ENCODE measurements at places on chromosomes 2 and 18.

GRCh38 chr2:189585226-189585756 is 4.7 kb upstream of the SLC40A1 start:
- DNase-seq, result no peak

GRCh38 chr18:51355841-51356240 is 158.4 kb upstream of the MEX3C start:
- DNase-seq, result no peak

DNA sequence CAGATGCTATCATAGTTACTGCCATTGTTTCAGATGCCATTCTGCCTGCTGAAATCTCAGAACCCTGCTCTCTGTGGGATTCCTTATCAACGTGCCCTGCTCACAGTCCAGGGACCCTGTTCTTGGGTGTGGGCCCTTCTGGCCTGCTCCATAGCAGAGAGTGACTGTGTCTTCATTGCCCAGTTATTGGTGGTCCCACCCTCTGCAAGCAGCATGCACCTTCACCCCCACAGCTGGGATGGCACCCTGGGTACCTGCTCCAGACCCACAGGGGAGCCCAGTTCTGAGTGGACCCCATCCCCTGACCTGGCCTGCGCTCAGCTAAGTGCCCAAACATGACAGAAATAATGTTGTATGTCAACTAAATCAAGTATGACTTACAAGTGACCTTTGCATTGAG is 36.6 kb downstream of the SMIM21 start:
- no peak for DNase-seq

DNA sequence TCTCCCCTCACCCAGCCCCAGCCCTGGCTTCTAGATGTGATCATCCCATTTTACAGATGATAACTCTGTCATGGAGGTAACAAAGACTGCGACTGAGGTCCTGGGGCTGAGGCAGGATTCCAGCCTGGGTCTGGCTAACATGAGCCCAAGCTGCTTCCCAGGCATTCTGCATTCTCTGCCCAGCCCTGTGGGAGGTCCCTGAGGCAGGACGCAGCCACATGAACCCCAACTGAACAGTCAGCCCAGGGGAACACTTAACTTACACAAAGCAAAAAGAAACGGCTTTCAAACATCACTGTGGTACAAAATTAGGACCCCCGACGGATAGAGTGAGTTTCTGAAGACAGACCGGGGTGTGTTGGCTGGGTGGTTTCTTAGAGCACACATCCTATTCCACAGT is 135.3 kb downstream of the ACKR3 start:
- DNase-seq, result no peak

- no peak for DNase-seq
Observed at GRCh38 chr18:7618891-7619442, 51.9 kb downstream of the PTPRM start.

GRCh38 chr2:100755441-100755840 is 64.5 kb upstream of the NPAS2 start:
- no peak for DNase-seq

GRCh38 chr2:158717366-158718195 is 77.5 kb upstream of the DAPL1 start:
- no peak for DNase-seq

DNA sequence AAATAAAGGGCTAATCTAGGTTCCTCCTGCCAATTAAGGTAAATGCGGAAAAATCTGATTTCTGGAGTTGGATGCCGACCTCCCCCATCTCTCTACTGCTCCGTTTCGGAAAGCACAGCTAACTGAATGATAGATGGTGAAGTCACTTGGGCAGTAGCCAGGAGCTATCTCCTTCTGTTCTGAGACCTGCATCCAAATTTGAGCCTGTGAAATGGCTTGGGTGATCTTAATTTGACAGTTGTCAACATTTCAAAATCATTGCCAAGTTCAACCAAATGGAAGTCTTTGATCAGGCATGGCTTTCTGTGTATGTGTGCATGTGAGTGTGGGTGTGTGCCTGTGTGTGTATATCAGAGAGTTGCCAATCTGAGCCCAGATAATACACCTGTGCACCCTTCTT is 217.2 kb downstream of the ZNF516 start:
- no peak for DNase-seq

DNA sequence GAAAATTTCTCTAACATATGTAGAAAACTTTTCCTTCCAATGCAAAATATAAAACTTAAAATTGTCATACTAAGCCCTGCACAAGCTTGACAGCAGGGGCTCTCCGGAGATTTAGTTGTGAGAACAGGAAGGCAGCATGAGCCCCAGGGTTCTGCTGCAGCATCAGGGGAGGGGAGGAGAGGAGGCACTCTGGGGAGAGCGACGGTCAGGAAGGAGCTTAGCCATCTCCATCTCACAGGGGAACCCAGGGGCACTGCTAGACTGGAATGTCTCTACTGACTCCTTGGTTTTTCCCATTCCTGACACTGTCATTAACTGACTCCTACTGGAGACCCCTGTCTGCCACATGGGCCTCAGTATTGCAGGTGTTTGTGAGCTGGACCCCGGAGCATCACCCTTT is 123.6 kb downstream of the GPR39 start:
- DNase-seq, result no peak

DNA sequence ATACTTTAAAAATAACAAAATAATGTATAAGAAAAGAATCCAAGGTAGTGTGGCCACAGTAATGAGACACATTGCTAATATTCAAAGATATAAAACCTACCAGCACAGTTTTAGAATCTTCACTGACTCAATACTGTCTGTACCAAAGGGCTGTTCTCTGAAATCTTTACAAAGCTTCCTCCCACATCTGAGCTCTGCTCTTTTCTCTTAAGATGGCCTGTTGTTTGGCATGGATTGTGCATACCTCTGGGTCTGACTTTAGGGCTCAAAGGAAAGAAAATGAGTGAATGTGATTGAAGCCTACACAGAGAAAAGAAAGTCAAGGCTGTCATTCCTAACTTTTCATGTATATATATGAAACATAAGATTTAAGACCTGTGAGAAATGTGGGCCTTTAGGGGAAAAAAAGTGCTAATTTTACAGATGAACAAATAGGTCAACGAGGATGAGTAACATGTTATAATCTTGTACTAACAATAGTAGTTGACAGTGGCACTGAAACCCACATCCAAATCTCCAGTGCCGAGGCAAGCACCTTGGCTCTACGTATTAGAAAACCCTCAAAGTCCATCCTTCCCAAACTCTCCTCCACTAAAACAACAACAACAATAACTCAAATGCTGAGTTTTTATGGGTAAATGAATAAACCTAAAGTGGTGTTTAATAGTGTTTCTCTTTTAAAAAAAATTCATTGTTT is 114.2 kb downstream of the ZNF521 start:
- no peak for DNase-seq

DNA sequence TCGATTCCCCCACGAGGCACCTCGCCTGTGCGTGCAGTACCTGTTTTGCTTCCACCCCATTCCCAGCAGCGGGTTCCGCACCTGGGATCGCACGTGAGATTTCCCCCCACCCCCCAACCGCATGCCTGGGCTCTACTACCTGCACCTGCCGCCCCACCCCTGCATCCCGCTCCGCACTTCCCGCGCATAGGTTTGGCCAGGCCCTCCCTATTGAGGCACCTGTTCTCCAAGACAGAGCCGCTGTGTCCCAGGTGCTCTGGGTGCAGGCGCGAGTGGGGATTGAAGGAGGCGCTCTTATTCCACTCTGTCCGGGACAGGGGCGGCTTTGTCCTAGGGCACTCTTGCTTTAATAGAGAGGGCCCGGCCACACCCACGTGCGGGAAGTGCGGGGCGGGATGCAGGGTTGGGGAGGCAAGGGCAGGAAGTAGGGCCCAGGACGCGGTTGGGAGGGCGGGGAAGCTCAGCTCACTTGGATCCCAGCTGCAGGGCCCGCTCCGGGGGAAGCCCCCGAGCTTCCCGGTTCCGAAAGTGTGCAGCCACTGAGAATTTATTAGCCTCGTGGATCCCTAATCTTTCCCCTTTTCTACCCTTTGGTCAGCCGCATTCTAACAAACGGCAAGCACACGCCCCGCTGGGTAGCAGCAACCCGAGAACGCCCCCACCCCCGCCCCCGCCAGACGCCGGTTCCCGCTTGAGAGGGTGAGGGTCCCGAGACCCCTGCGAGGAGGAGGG is 670 bp upstream of the MOCOS start:
- DNase-seq, result no peak

DNA sequence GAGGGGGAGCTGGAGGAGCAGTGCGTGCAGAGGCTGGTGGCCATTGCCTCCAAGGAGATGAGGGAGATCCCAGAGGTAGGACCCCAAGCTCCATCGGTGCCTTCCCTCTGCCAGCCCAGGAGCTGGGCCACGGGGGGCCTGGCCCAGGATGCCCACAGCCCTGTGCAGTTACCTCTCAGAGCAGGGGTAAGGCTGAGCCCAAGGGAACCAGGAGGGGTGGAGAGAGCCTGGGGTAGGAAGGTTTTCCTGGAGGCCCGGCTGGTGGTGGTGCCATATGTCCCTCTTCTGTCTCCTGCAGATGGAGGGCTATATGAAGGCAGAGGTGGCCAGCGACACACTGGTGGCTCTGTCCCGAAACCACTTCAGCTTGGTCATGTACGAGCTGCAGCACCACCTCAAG is 11.4 kb downstream of the MROH2A start:
- no peak for DNase-seq

DNA sequence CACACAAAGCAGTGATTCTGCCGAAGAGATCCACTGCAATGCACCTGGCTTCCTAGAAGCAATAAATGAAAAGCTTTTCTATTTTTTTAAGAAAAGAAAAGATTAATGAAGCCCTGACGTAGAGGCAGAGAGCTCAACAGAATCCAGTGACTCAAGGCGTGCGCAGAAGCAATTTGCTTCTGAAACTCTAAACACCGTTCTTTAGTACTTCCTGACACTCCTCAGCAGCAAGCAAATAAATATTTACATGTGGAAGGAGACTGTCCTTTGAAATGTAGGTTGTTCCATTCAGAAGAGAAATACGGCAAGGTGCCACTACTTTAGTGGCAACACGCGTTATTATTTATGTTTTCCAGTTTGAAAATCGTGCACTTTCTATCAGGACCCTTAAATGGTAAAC is 126.2 kb upstream of the ZNF516 start:
- DNase-seq, result no peak

DNA sequence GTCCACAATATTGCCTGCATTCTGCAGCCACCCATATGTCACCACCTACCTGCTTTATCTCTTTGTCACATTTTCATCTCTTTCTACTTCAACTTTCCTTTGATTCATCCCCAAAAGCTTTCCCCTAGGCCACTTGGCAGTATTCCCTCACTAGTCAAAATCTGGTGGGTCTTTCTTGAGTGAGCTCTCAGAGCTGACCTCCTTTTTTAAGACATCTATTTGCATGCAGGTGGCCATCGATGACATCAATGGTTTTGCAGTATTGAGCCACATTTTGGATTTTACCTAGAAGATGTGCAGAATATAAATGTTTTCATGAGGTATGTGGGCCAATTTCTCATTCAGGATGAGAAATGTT is 133.4 kb upstream of the REG3A start:
- no peak for DNase-seq

DNA sequence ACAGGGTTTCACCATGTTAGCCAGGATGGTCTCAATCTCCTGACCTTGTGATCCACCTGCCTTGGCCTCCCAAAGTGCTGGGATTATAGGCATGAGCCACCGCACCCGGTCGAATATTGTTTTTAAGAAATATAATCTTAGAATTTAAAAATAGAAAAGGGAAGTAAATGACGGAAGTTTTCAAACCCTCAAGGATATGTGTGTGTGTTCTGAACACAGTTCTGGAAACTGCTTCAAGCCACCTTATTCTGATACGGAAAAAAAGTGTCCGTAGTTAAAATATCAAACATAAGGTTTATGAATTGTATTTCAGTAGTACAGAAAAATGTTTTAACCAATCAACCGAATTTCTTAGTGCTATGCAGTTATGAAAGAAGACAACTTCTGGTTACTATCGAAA is 115.9 kb downstream of the UPP2 start:
- no peak for DNase-seq

- DNase-seq, result no peak
Observed at GRCh38 chr18:5951515-5952091, 56.3 kb upstream of the TMEM200C start.

GRCh38 chr2:166768393-166769123 is 119.7 kb upstream of the XIRP2 start:
- DNase-seq, result no peak

DNA sequence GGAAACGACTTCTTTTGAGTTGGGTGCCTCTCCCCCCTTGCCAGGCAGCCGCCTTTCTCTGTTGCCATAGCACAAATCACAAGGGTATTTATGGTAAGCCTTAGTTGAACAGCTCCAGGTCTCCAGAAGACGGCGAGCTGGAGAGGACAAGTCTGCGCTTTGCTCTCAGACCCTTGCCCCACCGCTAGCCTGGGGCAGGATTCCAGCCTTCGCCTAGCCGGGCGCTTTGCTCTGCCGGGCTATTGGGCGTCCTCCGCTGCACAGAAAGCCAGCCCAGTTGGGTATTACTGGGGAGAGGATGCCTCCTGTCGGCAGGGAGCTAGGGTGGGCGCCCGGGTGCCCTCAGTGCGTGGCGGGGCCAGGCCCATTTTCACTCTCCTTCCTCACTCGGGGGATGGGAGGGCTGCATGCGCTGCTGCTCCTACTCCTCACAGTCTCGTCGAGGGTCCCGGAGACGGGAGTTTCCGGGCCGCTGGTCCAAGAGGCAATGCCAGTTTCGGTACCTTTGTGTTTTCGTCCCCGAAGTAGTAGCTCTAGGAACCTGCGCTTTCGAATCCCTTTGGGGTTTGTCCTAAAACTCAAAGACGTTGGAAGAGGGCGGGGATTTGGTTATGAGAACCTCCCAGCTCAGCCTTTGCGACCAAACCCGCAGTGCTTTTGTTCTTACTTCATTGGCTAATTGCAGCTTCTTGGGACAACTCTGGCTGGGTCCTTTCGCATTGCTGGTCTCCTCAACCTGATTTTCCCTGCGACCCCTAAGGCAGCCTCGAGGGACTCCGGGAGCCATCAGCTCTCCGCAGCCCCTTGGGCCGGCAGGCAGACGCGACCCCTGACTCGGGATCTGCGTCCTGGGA is 3.6 kb upstream of the DLX2 start:
- no peak for DNase-seq

DNA sequence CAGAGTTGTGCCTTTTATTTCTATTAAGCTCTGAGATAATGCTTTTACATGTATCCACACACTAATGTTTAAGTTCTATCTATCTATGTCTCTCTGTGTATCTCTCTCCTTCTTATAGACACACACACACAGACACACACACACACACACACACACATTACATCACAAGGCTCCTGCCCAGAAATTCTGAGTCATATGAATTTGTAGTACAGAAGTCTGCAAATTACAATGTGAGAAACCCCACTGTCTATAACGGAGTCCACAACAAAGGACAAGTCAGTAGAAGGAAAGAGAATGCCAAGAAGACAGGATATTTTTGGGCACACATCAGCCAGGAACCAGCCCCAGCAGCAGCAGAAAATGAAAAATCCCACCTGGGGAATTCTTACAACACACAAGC is 142.4 kb downstream of the EN1 start:
- no peak for DNase-seq

- no peak for DNase-seq
Observed at GRCh38 chr2:219908538-219908937, 281.1 kb downstream of the SLC4A3 start.

- peak; percentile 73 for DNase-seq
Observed at GRCh38 chr18:13823707-13824395, at the start of gene MC5R. Gene MC5R, plus strand, starts transcription at chr18:13824149. Its CDS starts 1,617 bp downstream, at chr18:13825766.

Data from effector memory CD8-positive, alpha-beta T cell (primary cell).